AG10803 (cell line): ENCODE measurements at places on chromosomes 12 and 14.
A peak's percentile ranks its signal among the peaks of the same experiment; 100 is the strongest.

DNA sequence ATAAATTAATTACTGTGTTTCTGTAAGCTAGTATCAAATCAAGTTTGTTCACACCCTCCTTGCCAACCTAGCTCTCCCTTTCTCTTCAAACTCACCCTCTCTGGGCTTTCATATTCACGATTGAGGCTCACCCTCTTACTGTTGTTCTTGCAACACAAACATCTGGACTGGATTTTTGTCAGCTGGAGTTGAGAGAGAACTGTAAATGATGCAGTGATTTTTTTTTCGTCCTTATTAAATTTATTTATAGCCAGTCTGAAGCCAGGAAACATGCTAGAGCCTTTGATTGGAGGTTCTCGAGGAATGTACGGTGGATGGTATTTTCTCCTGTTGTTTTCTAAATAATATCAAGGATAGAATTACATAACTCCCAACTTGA, 485.1 kb downstream of the ZFP36L1 start:
- DNase-seq, result peak; percentile 87

DNA sequence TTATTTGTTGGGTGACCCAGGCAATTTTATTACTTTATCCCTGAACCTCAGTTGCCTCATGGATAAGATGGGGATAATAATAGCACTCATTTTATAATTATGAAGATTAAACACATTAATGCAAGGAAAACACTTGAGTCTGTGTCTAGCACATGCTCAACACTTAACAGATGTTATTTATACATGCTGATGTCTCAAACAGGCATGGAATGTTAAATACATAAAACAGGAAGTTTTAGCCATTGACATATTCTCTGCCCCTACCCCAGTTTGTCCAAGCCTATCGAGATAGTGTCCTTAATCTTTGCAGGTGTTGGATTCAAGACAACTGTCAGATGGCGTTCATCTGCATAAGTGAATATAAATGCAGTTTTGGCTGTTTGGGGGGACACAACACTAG, 109.8 kb downstream of the SCAF11 start:
- DNase-seq, result no peak

- DNase-seq, result no peak
Measured at GRCh38 chr14:20711685-20712084, 23.1 kb downstream of the ANG start.

DNA sequence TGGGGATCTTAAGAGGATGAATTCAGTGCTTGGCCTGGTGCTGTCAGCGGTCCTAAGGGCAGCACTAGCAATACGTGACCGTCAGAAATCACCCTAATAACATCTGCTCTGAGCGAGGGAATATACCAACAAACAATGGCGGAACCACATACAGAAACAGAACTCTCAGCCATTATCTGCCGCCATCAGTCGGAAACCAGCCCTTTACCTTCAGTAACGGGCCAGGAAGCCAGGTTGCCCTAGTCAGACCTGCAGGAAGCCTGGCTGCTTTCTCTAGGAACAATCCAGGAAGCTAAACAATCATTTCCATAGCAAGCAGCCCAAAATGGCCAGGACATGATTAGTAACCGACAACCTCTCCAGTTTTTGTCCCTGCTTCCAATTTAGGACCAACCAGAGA, 5.6 kb downstream of the CDCA4 start:
- DNase-seq, result no peak

DNA sequence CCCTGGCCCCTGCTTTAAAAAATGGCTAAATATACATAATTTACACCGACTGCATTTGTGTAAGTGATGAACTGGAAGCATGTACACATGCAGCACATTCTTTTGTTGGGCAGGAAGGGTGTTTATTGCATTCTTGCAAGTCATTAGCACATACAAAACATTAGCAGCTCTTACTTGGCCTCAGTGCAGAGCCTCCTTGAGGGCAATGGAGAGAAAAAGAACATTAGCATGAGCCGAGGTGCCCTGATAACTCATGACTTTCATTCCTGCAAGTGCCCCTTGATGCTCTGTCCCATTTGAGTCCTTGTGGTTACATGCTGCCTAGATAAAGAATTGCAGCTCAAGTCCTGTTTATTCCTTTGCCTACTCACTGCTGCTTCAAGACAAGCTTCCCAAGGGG, 61.9 kb downstream of the PAX9 start:
- no peak for DNase-seq

- peak; percentile 7 for DNase-seq
Measured at GRCh38 chr12:57429473-57430111, 1.3 kb downstream of the R3HDM2 start.

GRCh38 chr12:70040141-70040540, 203.1 kb upstream of the CNOT2 start:
- peak; percentile 4 for DNase-seq

- DNase-seq, result peak; percentile 5
Measured at GRCh38 chr12:58268069-58268468, 326.7 kb downstream of the ATP23 start.

DNA sequence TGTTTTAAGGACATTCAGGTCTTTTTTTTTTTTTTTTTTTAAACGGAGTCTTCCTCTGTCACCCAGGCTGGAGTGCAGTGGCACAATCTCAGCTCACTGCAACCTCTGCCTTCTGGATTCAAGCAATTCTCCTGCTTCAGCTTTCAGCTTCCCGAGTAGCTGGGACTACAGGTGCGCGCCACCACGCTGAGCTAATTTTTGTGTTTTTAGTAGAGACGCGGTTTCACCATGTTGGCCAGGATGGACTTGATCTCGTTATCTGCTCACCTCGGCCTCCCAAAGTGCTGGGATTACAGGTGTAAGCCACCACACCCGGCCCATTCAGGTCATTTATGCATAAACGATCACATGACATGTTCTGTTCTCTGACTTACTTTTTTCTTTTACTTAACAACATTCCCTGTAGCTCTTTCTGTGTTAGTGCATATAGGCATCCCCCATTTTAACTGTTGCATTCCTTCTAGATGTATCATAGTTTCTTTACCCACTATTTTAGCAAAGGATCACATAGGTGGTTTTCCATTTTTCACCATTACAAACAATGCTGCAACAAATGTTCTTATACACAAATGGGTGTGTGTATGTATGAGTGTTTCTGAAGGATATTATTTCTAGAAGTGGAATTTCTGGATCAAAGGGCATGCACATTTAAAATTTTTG, 74.2 kb downstream of the ARF6 start:
- DNase-seq, result no peak

GRCh38 chr12:31507966-31508365, 83.0 kb downstream of the DENND5B start:
- DNase-seq, result no peak

GRCh38 chr12:16482726-16483125, 123.2 kb downstream of the LMO3 start:
- DNase-seq, result peak; percentile 33

- DNase-seq, result no peak
Measured at GRCh38 chr12:81588235-81589008, 170.7 kb downstream of the PPFIA2 start.

GRCh38 chr12:12561371-12562015, 1.2 kb downstream of the DUSP16 start:
- DNase-seq, result peak; percentile 54
